Stimulated activated CD4-positive, alpha-beta T cell treated with anti-CD3 and anti-CD28 coated beads, Interleukin-12 subunit alpha, Interleukin-12 subunit beta, amount 100 ng/mL, for 24 hours (primary cell): ENCODE measurements at places on chromosomes 2 and 18.

- no peak for DNase-seq
These were observed 6.7 kb upstream of the ATG16L1 start for GRCh38 chr2:233244818-233245217.

DNA sequence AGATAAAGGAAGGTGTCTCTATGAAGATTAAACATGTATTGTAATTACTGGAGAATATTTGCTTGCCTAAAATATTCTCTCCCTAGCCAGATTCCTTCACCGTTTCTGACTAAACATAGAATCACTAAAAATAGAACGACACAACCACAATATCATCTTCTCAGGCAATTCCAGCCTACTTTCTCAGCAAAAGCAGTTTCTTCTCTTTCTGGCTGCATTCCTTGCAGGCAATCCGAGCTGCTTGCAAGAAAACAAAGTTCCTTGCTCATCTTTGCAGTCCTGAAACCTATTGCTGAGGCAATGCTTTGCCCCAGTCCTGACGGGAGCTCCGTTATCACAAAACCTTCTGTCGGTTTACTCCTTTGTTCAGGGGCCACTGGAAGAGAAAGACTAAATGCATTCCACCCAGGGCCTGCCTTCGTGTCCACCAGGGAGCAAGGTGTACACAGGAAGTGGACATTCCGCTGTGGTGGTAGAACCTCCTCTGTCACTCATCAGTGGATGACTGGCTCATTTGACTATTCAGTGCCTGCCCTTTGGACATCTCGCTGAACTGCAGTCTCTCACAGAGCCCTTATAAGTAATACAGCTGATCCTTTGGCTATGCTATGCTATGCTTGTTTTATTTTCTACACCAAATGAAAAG is 239.2 kb upstream of the DOK6 start:
- no peak for DNase-seq

GRCh38 chr2:220871909-220872308 is 700.2 kb downstream of the EPHA4 start:
- no peak for DNase-seq

DNA sequence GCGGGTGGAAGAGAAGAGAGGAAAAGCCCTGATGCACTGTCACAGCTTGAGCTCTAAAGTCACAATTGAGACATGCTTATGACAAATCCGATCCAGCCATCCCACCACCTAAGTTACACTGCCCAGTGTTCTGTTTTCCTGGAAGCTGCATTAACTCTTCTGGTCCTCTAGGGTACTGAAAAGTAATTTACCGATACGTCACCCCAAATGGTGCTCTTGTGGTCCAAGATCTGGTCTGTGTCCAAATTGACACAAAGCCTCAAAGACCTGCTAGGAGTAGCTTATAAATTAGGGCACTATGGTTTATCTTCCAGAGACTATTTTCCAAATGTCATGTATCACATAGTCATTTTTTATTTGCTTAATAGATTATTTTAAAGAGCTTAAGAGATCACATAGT is 186.7 kb upstream of the ETAA1 start:
- no peak for DNase-seq

GRCh38 chr2:28577791-28578680 is 82.2 kb downstream of the PLB1 start:
- no peak for DNase-seq

DNA sequence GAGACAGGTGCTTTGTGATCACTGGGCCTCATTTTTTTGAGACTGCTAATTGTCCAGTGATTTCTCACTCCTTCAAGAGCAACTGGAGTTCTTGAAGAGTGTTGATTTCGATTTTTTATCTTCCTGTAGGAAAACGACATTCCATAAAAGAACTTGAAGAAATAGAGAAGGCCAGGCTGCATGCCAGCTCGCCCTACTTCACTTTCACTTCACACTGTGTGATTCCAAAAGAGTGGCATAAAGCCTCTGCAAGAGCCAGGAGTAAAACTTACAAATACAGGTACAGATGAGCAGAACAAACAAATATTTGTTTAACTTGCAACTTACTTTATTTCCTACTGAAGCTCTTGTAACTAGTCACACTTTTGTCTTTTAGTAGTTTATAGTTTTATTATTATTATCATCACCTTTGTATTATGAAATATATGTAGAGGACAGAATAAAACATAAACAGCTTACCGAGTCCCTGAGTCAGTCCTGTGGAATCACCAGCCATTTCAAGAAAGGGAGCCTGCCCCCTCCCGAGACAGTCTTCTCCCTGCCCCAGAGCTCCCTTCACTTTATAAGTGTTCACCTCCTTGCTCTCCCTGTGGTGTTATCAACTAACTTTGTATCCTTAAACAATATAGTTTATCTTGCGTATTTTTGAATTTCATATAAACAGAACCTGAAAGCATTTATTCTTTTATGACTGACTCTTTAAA is 8.7 kb downstream of the FAM228A start:
- no peak for DNase-seq
